Mucosa of descending colon (tissue), 3 donors: ENCODE measurements at places on chromosomes 7 and 10. TPM values are rescaled to one million over a fixed set of nuclear protein-coding genes. Genes with fewer than 3 reads are reported as not detected.

The PCDH15 gene
- total RNA-seq, result not detected

The ASB10 gene
- not detected for total RNA-seq

The EN2 gene
- total RNA-seq, result not detected

The SORCS1 gene
- 0.93 TPM for total RNA-seq

The ZNF680 gene
- 8.7 TPM for total RNA-seq

The CCDC7 gene
- total RNA-seq, result 36.5 TPM

The SHTN1 gene
- 33.5 TPM for total RNA-seq

The CACNA2D1 gene
- total RNA-seq, result 6.9 TPM

The GRID2IP gene
- 0.58 TPM for total RNA-seq

The C10orf53 gene
- not detected for total RNA-seq

The RPEL1 gene
- total RNA-seq, result 0.13 TPM

The CHN2 gene
- total RNA-seq, result 27.6 TPM
